ENCODE measurements at places on chromosomes 16 and 17.

GRCh38 chr17:81298325-81298990, 3.4 kb upstream of the SLC38A10 start:
- no peak for DNase-seq

DNA sequence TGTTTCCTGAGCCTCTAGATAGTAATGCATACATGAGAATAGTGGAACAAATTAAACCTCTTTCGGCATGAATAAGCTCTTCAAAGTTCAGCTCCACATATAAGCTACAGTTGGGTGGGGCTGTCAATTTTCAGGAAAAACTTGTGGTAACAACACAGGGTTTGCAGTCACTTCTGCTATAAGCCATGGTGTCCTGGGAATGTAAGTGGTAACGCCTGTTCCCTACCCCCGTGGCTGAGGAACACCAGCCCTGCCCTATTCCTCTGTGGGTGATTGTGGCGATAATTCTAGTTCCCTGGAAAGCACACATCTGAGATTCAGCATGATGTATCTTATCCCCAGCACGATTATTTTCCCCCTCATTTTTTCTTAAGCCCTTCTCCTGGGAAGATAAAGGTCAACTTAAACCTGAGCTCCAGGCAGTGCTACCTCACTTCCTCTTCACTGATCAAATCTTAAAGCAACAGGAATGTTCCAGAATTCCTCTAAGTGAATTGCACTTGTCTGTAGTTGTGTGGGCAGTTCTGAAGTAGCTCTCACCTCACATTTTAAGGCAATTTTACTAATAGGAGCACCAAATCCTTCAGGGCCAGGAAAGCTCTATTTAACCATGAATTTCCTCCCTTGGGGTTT, 500.7 kb upstream of the HSBP1 start:
- no peak for DNase-seq

DNA sequence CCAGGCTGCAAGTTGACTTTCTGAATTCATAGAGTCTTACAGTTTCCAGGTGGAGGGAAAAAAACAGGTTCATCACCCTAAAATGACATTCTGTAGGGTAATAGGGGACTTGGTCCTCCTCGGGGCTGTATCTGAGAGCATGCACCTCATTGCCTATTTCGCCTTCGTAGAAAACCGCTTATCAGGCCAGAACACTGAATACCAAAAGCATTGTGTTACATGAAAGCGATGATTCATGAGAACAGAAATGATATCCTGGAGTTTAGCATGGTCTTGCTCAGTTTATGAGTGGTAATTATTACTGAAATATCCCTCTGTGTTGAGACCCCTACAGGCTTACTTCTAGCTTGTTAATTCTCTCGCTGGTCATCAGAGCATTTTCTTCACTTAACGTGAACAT, 61.4 kb upstream of the ARHGAP44 start:
- no peak for DNase-seq

GRCh38 chr16:68272507-68273209, 8.3 kb downstream of the SLC7A6 start:
- no peak for DNase-seq

- no peak for DNase-seq
Measured at GRCh38 chr16:68284847-68285246, 20.5 kb downstream of the SLC7A6 start.

DNA sequence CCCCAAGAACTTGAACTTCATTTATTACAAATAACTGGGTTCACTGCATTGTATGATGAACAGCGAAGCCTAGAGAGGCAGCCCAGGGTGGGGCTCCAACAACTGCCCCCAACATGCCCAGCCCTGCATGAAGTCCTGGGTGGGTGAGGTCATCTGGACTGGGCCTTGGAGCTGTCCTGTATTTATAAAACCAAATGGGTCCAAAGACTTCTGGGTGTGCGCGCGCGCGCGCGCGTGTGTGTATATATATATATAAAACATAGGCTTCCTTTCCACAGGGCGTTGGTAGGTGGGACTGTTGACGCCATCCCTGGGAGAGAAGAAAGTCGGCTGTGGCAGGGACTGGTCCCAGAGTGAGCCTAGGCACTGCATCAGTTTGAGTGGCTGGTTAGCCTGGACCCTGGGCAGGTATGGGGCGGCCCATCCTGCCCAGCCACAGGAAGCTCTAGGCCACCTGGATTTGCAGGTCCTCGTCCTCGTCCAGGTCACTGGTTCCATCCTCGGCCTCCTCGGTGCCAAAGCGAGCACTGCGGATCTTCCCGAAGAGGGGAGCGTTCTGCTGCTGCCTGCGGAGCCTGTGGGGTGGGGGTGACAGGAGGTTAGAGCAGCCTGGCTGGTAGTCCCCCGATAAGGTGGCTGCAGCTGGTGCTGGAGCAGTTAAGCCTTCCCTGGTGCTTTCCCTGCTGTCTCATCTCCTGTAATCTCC, 23.9 kb downstream of the CCDC102A start:
- no peak for DNase-seq

DNA sequence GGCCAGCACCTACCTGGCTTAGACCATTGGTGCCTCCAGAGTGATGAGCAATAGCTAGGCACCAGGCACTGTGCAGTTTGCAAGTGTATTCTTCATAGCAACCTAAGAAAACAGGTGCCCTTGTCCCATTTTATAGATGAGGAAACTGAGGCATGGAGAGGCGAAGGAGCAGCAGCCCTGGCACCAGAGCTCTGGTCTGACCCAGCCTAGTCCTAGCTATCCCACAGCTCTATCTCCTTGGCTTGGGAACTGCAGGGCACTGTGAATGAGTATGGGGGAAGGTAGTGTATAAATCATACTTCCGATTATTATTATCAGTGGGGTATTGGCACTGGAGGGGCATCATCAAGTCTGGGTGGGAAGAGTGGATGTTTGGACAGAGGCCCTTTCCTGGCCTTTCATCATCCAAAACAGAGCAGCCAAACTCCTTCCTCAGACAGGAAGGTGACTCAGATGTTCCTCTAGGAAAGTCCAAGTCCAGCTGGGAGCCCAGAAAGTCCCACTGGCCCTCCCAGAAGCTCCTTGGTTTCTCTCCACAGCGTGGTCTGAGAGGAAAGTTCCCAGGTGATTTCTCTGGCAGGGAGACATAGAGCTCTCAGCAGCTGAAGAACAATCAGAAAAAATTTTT, 32.0 kb upstream of the PLLP start:
- DNase-seq = peak; percentile 74

GRCh38 chr17:82299452-82299851, 18.0 kb downstream of the CD7 start:
- DNase-seq = no peak

DNA sequence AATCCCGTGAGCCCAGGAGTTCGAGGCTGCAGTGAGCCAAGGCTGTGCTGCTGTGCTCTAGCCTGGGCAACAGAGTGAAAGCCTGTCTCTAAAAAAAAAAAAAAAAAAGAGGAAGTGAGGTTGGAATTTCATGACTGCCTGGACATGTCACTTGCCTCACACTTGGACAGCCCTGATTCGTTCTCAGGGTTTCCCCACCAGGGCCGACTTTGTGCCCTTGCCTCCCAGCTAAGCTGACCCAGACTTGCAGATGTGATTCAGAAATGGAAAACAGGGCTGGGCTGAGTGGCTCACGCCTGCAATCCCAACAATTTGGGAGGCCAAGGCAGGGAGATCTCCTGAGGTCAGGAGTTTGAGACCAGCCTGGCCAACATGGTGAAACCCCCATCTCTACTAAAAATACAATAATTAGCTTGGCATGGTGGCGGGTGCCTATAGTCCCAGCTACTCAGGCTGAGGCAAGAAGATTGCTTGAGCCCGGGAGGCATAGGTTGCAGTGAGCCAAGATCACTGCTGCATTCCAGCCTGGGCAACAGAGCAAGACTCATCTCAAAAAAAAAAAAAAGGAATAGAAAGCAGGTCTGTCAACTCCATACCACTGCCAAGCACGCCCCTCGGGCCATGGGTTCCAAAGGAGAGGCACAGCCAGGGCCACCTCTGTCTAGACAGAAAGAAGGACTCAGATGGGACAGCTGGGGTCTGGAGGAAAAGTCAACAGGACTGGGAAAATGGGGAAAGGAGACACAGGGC, 46.9 kb downstream of the SOCS1 start:
- DNase-seq = no peak

DNA sequence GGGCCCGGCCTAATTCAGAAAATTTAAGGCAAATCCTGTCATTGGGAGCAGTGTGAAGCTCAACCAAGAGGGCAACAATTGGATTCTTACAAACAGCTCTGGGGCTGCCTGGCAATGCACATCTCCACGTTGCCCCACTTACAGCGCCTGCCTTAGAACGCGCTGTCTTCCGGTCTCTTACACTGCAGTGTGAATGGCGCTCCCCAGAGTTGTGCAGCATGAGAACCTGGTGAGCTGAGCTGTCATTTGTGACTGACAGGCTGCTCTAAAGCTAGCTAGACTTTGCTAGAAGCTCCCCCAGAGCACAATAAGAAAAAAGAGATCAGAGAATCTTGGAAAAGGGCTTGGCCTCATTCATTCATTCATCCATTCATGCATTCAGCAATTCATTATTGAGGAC, 64.5 kb upstream of the PLCG2 start:
- DNase-seq = no peak

DNA sequence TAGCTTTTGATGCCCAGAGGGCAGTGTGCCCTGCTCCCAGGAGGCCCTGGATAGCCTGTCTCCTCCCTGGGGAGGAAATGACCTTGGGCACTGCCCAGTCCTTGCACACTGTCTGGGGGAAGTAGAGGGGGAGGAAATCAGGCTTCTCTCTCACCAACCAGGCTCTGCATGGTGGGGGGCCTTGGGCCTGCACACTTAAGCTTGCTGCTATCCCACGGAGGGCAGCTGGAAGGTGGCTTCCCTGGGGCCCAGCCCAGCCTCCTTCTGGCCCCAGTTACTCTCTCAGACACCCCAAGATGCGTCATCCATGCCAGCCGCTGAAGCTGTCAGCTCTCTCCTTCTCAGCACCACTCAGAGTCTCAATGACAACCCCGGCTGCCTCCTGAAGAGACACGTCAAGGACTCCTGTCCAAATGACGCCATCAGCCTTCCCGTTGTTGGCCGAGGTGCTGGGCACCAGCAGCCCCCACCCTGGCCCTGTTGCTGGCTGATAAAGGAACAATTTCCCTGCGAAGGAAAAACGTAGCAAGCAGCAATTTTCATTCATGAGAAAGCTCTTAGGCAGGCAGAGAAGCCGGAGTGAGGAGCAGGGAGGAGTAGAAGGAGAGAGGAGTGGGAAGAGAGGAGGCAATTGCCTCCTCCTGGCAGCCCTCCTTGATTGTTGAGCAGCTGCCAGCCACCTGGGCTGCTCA, 95.5 kb downstream of the SDK2 start:
- no peak for DNase-seq

DNA sequence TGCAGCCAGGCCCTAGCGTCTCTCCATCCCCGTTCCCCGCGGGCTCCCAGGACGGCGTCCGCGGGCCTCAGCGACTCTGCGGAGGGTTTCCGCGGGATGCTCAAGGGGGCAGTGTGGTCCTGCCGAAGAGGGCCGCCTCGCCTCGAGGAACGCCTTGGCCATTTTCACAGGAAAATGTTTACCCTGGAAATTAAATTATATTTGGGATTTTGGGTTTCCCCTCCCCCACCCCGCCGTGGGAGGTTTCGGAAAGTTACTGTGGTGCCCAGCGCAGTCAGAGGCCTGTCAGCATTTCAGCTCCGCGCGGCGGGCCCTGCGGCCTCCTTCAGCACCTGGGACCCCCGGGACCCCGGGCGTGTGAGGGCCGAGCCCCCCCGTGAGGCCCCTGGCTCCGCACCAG, 94.5 kb downstream of the PCTP start:
- peak; percentile 6 for DNase-seq

DNA sequence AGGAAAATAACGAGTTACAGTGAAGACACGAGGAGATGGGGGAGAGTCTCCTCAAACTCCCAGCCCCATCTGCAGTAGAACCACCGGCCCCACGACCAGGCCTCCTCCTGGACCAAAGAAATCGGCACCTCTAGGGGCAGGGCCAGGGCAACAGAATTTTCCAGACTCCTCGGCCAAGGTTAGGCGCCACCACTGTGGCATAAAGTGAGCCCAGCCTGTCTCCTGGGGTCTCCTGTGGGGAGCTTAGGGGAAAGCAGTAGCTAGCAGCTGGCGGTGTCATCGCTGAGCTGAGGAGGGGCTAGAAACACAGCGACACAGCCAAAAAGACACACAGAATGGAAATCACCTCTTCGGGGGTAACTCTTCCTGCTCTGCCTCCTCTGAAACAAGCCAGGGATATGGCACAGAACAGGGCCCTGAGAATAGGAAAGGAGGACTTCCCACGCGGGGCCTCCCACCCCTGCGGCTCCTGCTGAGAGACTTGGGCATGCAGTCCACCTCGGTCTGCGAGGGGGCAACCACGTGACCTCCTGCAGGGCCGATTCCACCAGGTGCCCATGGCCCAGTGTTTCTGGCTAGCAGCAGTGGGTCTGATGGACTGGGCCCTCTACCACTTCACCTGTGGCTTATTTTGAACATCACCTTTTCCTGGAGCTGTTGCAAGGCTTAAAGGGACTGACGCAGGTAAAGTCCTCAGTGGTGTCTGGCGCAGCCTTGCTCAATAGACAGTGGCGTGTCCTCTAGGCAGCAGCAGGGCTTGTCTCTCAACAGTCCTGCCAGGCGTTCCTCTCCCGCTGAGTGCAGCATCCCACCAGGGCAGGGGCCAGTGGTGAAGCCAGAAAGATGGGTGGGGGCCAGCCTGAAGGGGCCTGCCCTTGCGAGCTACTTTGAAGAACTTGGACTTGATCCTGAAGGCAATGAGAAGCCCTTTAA, 6.7 kb upstream of the GINS2 start:
- no peak for DNase-seq

GRCh38 chr17:33927732-33928133, 327.4 kb upstream of the CCL2 start:
- no peak for DNase-seq

GRCh38 chr17:5832886-5833285, 237.3 kb upstream of the WSCD1 start:
- DNase-seq = peak; percentile 26
